ENCODE measurements at places on chromosomes 3 and 15. TPM values are rescaled to one million over a fixed set of nuclear protein-coding genes. Genes with fewer than 3 reads are reported as not detected.

Gene ANKUB1
- not detected for total RNA-seq

Gene PSTPIP1
- 0.17 TPM for total RNA-seq

Gene RBP2
- total RNA-seq: not detected

Gene DZIP1L
- 34.2 TPM for total RNA-seq

Gene H1-8
- total RNA-seq: not detected

Gene ISL2
- 3.6 TPM for total RNA-seq

Gene TLR9
- under 0.01 TPM for total RNA-seq

Gene ARPP21
- not detected for total RNA-seq

Measured in smooth muscle cell of trachea (primary cell).